Activated T-cell treated with anti-CD3 and anti-CD28 coated beads, Interleukin-2, amount 50 U/mL, for 72 hours (primary cell): ENCODE measurements at places on chromosomes 2 and 18.

GRCh38 chr2:165969227-165969626 lies 15.7 kb upstream of the TTC21B start:
- no peak for DNase-seq

- no peak for DNase-seq
These were observed 183.1 kb upstream of the PIK3C3 start for GRCh38 chr18:41771973-41772372.

- DNase-seq = no peak
These were observed 102.9 kb downstream of the CABLES1 start for GRCh38 chr18:23238152-23238531.

DNA sequence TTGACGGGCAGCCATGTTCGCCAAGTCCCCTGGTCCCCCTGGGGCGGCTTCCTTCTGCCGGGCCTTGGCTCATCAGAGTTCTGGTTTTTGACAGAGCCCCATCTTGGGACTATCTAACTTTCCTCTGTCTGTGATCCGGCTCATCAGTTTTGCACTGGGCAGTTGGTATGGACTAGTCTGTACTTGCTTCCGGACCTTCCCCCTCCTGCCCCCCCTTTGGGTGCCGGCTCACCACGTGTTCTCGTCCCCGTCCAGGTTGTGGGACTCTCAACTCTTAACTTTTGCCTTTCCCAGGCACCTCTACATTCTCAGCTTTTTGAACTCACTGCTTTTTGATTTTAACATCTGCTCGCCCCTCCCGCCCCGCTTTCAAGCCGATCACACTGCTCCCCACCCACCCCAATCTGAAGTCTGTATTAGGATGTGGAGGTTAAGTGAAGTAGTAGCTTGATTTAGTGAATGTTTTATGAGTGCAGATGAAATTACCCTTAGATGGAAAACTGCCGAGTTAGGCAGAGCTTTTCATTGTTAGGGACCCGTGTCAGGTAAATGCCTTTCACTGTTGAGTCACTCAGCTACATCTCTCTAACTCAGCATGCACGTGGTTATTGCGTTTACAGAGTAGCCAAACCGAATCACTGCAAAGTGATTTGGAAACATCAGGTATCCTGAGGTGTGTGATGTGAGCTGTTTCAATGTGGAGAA lies 874 bp downstream of the WDR43 start:
- DNase-seq = peak; percentile 48

DNA sequence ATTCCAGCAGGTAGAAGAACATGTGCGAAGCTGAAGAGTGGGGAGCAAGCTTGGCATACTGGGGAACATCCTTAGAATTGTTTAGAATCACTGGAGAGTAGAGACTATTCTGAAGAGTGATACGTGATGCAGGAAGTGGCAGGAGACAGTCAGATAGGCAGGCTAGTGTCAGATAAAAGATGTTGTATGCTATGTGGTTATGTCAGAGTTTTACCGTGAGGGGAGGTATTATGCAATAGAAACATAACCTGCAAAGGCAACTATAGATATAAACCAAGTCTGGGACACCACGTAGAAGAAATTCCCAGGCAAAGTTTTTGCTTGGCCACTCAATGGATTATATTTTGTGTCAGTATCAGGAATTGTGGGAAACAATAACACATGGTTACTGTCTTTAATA lies 62.0 kb upstream of the ZSWIM2 start:
- no peak for DNase-seq
